ENCODE measurements at places on chromosomes 5 and 9.

DNA sequence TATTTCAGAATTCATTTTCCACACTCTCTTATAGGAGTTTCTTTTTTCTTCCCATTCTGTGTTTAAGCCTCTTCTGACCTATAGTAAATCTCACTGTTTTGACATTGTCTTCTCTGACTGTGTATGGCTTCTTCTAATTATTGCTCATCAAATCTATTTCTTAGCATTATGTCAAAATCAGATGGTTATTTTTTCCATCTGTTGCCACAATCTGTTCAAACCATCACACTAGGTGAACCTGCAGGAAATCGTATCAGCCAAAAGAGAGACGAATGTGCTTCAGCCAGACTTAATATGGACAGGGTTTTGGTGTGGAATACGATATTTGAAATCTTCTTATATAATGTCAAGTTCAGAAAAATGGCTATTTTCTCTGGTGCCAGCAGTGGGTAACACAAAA is 15.9 kb upstream of the SEMA4D start:
- no peak for DNase-seq

GRCh38 chr5:146527785-146528184 is 11.8 kb upstream of the GPR151 start:
- no peak for DNase-seq

GRCh38 chr5:135813758-135814157 is 20.7 kb upstream of the SLC25A48 start:
- no peak for DNase-seq

- no peak for DNase-seq
These were observed 103.9 kb upstream of the DAPK1 start for GRCh38 chr9:87393706-87394230.

DNA sequence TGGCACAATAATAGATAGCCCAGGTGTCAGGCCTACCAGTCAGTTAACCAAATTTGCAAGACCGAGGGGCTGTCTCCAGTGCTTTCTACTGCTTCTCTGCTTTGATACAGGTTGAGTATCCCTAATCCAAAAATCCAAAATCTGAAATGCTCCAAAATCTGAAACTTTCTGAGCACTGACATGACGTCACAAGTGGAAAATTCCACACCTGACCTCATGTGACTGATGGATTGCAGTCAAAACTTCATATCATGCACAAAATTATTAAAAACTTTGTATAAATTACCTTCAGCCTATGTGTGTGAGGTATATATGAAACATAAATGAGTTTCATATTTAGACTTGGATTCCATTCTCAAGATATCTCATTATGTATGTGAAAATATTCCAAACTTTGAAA is 213.5 kb upstream of the PANK3 start:
- no peak for DNase-seq

GRCh38 chr5:169904508-169904907 is 75.8 kb downstream of the INSYN2B start:
- DNase-seq = no peak

Data from activated CD4-positive, alpha-beta T cell treated with anti-CD3 and anti-CD28 coated beads, Interleukin-2, amount 50 U/mL, for 4 hours (primary cell).